ENCODE measurements at places on chromosomes 7 and 10.

GRCh38 chr10:75959912-75960311 is 528.5 kb downstream of the LRMDA start:
- no peak for DNase-seq

GRCh38 chr10:52951824-52952223 is 179.2 kb upstream of the MBL2 start:
- DNase-seq: peak; percentile 51

GRCh38 chr10:104540181-104540580 is 100.9 kb upstream of the SORCS3 start:
- DNase-seq: no peak

DNA sequence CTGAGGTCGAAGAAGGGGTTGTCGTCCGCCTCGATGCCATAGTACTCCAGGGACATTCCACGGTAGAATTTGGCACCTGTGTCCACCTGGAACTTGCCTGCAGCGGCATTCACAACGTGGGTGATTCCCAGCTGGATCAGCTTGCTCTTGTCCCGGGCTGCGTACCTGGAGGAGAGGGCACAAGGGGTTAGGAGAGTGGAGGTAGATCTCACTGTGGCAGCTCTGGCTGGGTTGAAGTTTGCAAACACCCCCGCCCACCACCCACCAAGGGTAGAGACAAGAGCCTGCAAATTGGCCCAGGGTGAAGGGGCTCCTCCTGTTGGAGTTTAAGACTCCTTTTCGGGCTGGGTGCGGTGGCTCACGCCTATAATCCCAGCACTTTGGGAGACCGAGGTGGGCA is 15.8 kb upstream of the SAMD8 start:
- DNase-seq: no peak

DNA sequence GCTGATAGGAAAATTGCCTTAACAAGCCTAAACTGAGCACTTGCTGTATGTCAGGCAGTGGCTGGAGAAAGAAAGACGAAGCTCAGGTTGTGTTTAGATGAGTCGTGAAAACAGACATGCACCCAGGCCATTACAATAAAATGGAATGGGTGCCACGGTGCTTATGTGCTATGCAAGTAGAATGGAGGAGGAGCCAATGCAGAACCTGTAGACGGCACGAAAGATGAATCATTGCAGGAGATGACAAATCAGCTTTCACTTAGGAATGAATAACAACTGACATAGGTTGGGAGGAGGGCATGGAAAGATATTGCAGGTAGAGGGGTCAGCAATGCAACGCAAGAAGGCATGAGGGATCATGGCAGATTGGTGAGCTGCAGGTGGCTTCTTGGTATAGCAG is 61.2 kb upstream of the ARHGAP21 start:
- DNase-seq: no peak

DNA sequence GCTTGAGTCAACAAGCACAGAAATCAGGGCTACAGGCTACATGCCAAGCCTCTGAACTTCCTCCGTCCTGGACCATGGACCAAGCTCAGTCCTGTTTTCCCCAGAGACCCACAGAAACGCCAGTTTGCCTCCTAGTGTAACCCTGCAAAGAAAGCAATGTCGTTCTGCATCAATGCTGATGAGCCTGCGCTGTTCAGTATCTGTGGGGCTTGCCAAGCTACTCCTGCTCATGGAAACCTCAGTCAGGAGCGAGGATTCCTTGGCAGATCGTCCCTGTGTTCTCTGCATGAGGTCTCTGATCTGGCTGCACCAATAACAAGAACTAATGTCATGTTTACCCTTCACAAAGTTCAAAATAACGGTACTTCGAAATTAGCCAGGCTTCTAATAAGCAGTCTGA is 495.5 kb upstream of the C7orf33 start:
- no peak for DNase-seq

GRCh38 chr7:66150471-66150870 is 35.8 kb downstream of the CRCP start:
- DNase-seq: peak; percentile 69

All from lung microvascular endothelial cell (primary cell).